Stimulated activated CD4-positive, alpha-beta T cell treated with anti-CD3 and anti-CD28 coated beads, Interleukin-12 subunit alpha, Interleukin-12 subunit beta, amount 100 ng/mL, for 4 hours (primary cell): ENCODE measurements at places on chromosomes 12 and 14.

DNA sequence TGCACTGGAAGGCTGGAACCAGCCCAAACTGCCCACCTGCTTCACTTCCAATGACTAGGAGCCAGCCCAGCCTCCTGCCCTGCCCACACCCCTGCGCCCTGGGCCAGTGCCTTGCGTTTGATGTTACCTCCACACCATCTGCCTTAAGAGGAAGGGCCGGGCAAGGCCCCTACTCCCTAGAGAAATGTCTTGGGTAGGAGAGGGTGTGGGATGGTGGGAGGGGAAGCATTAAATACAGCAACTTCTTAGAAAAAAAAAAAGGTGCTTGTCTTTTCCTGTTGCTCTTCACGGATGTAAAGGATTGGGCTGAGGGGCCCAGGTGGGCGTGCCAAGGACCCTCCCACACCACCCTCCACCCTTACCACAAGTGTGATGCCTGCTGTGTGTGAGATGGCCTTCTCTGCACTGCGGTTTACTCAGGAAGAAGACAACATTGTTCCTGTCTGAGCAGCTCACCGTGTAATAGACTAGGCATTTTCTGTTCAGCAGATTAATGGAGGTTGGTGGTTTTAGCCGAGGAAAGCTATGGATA, 99.9 kb downstream of the NINJ2 start:
- DNase-seq, result no peak

DNA sequence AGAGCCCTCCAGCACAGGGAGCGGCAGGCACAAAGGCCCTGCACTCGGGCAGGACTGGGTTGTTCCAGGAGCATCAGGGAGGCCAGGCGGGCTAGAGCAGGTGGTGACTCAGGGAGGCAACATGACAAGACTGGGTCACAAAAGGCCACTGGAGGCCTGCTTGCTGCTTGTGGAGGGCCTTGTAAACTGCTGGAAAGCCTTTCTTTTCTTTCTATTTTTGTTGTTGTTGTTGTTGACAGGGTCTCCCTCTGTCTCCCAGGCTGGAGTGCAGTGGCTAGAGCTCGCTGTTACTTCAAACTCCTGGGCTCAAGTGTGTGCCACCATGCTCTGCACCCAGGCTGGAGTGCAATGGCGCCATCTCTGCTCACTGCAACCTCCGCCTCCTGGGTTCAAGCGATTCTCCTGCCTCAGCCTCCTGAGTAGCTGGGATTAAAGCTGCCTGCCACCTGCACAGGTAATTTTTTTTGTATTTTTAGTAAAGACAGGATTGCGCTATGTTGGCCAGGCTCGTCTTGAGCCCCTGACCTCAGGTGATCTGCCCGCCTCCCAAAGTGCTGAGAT, 11.8 kb upstream of the RCOR1 start:
- DNase-seq, result no peak

- peak; percentile 15 for DNase-seq
Measured at GRCh38 chr12:123363740-123364531, 711 bp downstream of the SBNO1 start.

GRCh38 chr12:106729611-106730010, 44.9 kb upstream of the RIC8B start:
- no peak for DNase-seq

DNA sequence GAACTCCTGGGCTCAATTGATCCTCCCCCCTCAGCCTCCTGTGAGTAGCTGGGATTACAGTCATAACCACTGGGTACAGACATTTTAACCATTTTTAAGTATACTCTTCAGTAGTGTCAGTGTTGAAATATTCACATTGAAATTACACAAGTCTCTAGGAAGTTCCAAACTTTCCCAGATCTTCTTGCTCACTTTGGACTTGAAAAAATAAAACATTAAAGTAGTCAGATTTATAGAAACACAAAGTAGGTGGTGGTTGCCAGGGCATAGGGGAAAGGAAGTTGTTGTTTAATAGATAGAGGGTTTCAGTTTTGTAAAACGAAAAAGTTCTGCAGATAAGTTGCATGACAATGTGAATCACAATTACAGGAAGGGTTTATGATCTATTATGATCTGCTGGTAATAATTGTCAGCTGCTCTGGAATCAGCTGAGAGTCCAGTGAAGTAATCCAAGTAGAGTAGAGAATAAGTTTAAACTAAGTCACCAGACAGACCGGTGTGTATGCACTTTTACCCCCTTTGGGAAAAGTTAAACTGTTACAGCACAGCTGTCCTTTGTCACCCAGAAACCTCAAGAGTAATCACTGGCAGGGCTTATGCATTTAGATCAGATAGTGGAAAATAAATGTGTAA, 27.4 kb downstream of the PCNX1 start:
- DNase-seq, result no peak

GRCh38 chr12:95848575-95849388, 10.0 kb upstream of the SNRPF start:
- DNase-seq, result no peak

DNA sequence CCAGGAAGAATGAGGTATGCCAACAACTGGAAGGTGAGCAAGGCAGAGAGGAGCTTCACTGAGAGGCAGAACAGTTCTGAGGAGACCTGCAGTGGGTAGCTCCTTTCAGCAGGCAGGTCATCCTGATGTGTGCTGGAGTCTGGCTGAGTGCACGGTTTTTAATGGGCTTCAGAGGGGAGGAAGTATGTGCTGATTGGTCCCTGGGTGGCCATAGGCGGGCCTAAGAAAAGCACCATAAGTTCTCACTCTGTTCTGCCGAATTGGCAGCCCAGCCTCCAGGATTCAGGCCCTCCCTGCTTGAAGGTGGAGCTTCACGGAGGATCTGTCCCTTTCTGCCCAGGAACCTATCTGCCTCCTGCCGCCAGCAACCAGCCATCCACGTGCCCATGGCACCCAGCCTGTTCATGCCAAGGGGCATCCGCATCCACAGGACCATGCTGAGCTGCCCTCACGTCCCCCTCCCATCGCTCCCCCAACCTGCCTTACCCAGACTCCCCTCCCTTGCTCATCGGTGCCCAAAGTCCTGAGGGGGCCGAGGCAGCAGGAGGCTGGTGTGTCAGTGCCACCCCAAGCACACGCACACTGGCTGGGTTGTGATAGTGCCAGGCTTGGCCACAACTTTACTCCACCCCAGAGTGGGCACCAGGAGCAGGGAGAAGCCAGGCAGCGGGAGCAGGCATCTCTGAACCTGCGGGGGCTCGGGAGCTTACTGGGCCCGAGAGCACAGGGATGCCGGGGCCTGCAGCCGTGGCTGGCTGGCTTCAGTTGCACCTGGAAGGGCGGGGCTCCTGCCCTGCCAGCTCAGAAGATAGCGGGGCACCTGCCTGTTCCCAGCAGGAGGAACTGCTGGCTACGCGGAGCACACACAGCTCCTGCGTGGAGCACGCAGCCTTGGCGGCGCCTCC, 608.4 kb upstream of the FOXG1 start:
- no peak for DNase-seq

GRCh38 chr12:13948621-13949020, 32.8 kb downstream of the GRIN2B start:
- DNase-seq, result no peak

DNA sequence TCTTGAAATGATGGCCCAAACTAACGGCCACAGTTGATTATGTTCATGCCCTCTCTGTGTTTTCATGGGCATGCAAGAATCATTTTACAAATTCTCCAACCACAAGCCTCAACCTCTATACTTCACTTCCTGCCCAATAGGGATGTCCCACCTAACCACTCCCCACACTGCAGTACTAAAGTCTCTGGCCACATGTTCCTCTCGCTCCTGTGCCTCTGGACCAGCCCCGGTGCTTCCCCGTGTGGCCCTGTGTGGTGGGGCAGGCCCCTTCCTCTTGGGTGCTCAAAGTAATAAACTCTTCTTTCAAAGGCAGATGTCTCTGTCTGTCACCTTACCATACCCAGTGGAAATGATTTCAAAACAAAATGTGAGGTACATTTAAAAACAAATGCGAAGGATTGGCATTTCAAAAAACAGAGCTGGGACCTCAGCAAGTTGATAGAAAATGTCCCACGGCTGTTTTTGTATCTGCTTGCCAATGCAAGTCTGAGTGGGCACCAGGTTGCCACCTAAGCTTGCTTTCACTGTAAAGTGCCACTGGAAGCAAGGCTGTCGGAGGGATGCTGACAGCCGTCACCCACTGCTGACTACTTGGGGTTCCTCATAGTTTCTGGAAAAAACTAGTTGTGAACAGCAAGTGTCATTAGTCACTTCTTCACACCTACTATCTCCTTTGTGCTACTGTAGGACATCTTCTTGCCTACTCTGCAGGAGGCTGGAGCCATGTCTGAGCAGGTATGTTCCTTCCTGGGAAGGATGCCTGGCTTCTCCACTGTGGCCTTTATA, 8.2 kb upstream of the SERPINA11 start:
- DNase-seq, result no peak

GRCh38 chr12:109829667-109830066, 3.5 kb downstream of the TRPV4 start:
- DNase-seq, result no peak

- DNase-seq, result no peak
Measured at GRCh38 chr14:68217791-68218340, 398.3 kb downstream of the RAD51B start.

- DNase-seq, result no peak
Measured at GRCh38 chr14:69318901-69319475, 59.0 kb downstream of the GALNT16 start.

GRCh38 chr12:125329239-125330102, 264.2 kb downstream of the AACS start:
- no peak for DNase-seq

DNA sequence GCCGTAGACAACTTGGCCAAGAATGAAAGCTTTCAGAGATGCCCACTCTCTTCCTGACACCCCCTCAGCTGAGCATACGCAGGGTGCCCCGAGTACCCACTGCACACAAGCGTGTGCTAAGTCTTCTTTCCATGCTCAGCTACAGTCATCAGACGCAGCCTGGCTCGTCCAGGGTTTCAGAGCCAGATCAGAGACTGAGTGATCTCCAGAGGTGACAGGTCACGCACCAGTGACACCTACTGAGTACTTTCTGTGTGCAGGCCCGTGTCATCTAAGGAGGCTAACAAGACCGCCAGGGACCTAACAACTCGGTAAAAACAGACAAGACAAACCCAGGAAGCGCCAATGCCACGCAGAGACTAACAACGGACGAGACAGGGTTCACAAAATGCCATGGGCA, 25.1 kb downstream of the STX2 start:
- no peak for DNase-seq

DNA sequence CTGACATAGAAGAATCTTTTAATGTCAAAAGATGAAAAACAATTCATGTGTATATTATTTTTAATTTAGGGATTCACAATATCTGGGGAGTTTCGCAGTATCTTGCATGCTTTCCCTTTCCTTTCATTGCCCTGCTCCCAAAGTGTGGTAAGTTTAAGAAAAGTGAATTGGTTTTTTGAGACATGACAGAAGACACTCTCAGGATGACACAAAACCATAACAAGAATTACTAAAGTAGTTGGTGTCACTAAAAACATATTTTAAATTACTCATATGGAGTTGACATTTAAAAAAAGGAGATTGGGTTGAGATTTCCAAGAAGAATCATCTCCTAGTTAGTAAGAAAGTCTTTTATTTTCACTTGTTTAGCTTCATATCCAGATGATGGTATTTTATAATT, 5.1 kb upstream of the PCNX1 start:
- DNase-seq, result no peak

GRCh38 chr14:86243158-86243557, 713.2 kb downstream of the FLRT2 start:
- no peak for DNase-seq

GRCh38 chr12:131043401-131043871, 89.7 kb downstream of the ADGRD1 start:
- no peak for DNase-seq

DNA sequence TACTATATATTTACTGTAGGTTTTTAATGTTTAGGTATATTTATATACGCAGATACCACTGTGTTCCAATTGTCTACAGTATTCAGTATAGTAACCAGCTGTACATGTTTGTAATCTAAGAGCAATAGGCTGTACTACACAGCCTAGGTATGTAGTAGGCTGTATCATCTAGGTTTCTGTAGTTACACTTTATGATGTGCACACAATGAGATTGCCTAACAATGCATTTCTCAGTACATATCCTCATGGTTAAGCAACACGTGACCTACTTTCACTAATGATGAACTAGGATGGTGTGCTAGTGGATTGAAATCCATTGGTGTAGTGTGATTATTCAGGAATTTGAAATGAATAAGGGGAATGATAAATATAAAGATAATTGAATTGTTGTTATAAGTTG, 77.7 kb downstream of the ETNK1 start:
- DNase-seq, result no peak

DNA sequence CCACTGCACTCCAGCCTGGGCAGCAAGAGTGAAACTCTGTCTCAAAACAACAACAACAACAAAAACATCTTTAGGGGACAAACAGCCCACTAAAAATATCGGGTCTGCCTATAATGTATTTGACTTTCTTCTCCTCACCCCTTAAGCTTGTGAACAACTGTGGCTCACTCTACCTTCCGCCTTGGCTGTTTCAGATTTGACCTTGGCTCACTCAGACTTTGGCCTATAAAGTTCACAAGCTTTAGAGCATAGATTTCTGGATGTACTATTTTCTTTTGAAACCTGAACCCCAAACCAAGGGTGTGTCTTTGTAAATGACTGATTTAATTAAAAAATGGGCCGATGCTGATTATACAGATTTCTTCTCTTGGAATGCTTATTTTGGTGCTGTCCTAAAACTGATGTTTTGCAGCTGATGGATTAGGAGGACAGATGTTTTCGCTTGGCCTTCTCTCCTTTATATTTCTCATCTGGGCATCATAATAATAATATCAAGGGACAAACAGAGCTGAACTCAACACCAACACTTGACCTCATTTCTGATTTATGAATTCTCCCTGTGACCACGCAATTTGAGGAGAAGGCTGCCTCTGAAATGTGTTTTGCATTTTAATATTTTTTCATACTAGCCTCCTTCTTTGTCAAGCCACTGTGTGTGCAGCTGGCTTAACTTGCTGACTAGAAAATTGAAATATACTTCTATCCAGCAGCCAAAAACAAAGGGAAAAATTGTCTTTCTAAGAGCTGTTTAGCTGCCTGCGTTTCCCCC, 40.2 kb upstream of the RASSF3 start:
- no peak for DNase-seq

DNA sequence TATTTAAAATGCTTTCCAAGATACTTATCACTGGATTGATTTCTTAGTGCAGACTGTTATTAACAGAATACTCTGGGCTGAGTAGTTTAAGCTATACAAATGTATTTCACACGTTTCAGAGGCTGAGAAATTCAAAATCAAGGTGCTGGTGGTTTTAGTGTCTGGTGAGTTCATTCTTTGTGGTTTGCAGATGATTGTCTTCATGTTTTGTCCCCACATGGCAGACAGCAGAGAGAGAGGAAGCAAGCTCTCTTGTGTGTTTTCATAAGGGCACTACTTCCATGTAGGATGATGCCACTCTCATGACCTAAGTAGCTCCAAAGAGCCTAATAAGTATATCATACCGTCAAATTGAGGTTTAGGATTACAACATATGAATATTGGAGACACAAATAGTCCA, 1348.9 kb upstream of the FLRT2 start:
- DNase-seq, result no peak

GRCh38 chr12:89260841-89261637, 91.3 kb downstream of the DUSP6 start:
- DNase-seq, result no peak
